ENCODE measurements at places on chromosomes 12 and 14.

DNA sequence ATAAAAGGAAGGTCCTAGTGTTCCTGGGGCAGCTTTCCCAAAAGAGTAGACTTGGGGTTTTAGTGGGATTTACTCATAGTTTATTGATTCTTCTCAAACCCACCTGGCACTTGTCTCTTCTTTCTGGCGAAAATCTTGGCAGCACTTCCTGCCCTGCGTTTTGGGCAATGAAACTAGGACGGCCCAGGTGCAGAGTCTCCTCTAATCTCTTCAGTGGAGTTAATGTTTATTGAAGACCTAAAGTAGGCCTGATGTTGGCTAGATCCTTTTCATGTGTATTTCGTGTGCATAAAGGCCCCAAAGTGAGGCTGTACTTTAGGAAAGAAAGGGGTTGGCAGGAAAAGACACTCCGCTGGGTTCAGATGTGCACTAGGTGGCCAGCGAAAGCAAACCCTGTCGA, 5.1 kb downstream of the WNT5B start:
- DNase-seq = no peak

DNA sequence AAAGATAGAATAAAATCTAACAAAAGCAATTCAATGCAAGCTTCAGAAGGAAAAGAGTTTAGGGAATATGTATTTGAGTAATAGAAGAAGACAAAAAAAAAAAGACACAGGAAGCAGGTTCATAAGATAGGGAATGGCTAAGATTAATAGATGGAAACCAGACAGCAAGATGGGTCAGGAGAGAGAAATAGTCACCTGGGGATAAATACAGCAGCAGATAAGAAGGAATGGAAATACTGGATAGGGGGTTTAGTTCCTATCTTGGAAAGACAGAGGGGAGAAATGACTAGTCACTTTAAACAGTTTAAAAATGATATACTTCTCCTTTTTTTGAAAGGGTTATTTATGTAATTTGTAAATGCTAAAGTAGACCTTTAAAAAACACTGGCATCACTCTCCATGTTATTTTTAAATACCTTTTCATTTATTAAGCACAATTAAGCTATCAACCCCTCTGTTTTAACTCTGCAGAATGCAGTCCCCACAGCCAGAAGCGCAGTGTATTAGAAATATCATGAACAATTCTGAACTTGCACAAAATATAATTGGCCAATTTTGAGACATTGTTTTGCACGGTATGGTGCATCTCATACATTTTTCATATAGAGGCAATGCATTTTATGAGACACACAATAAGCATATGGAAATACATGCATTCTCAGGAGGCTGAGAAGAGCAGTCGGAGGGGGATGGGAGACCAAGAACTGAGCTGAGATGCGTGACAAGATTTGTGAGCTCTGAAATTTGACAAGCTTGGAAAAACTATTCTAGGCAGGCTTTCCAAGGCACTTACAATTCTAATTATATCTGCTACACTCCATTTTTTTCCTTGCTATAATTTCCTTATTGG, 303.4 kb upstream of the PRICKLE1 start:
- no peak for DNase-seq

GRCh38 chr14:68970038-68970612, 9.0 kb downstream of the ACTN1 start:
- no peak for DNase-seq

DNA sequence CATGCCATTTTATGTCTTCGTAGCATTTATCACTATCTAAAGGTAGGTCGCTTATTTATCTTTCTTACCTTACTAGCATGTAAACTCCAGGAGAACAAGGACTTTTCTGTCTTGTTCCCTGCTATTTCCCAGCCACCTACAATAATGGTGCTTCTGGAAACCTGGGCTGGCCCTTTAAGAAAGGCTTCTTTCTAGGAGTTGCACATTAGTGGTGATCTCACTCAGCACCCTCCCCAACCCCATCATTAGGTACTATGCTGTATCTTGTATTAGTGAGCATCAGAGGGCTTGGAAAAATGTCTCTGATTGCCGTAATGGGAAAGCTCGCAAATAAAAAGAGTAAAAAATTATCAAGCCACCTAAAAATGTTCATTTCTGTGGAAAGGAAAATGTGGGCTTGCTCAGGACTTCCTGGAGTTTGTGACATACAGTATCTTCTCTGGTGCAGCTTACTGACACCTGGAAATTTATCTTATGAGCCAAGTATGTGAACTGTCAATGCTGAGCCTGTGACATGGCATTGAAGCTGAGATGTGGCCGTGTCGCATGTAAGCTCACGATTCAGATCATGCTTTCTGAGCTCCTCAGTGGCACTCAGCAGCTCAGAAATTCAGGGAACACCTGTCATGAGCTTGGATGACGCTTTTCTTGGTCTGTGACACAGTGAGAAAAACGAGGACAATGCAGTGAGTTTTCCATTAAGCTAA, 12.4 kb downstream of the CCDC92 start:
- no peak for DNase-seq

- DNase-seq = no peak
These were observed 163.4 kb downstream of the SRGAP1 start for GRCh38 chr12:64007853-64008252.

- DNase-seq = no peak
These were observed 119.3 kb downstream of the SLC35F4 start for GRCh38 chr14:57746563-57746962.

DNA sequence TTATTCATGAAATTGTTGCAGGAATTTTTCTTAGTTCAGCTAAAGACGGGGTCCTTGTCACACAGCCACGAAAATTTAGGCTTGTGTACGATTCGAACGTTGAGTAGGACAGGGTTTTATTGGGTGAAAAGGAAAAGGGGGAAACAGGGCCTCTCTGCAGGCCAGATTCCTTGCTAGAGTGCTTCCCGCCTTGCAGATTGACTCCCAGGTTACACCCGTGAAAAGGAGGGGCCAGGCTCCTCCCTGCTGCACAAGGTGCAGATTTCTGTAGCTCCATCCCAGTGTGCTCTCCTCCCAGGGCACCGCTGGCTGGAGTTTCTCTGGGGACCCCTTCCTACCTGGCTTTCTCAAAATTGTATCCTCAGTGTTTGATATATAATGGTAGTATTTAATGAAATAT, 221.5 kb downstream of the ERC1 start:
- DNase-seq = no peak

DNA sequence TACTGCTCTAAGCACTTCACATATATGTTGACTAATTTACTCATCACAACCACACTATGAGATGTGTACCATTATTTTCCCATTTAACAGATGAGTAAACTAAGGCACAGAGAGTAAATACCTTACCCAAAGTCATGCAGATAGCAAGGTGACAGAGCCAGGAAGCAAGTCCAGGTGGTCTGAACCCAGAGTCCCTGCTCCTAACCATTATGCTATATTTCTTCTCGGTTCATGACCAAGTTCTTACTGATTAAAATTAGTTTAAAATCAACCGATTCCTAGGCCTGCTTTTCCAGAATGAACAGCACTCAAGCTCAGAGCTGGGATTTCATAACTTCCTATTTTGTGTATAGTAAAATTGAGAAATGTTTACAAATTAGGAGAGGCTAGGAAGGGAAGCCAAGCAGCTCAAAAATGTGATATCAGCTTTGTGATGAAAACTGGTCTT, 85.5 kb upstream of the EGLN3 start:
- DNase-seq = no peak

- DNase-seq = no peak
These were observed 290.4 kb upstream of the CAND1 start for GRCh38 chr12:66978802-66979201.

DNA sequence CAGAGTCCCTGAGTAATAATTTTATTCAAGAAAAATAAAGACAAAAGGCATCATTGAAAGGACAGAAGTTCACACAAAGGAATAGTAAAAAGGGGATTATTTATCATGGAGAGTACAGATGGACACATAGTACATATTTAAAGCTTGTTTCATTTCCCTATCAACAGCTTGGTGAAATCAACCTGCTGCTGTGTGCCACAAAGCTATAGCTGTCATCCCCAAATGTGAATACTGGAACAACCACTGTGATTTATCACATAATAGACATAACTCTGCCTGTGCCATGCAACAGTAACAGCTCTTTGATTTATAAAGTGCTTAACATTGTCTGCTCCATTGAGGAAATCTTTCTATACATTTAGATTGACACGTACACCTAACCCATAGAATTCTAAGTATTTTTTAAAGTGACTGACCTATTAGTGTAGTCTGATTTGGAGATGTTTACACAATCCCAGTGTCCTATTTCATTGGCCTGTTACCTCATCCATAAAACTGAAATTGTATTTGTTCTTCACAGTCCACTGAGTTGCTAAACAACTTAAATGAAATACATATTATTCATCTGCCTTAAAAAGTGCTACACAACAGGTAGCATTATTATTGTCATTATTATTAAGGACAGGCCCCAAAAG, 3.3 kb downstream of the NEMF start:
- DNase-seq = no peak

DNA sequence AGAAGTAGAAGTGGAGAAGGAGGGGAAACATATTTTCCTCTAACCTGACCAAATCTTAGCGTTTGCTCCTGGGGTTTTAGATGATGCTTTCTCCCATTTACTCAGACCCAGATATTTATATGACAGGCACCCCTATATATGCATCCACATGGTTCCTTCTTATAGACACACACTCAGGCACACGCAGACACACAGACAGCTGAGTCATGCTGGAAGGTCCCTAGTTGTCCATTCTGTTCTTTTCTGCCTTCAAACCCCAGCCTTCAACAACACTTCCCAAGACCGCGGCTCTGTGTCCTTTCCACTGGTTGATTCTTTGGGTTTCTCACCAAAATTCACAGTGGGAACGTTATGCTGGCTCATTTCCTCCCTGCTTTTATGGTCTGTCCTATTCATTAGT, 52.1 kb downstream of the HSPB8 start:
- DNase-seq = no peak

DNA sequence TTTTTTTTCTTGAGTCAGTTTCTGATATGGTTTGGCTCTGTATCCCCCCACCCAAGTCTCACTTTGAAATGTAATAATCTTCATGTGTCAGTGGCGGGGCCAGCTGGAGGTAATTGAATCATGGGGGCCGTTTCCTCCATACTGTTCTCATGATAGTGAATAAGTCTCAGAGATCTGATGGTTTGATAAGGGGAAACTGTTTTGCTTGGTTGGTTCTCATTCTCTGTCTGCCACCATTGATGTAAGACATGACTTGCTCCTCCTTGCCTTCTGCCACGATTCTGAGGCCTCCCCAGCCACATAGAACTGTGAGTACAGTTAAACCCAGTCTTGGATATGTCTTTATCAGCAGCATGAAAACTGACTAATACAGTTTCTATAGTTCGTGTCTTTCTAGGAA, 42.9 kb downstream of the WNK1 start:
- peak; percentile 84 for DNase-seq

- no peak for DNase-seq
These were observed 365.6 kb downstream of the BCL11B start for GRCh38 chr14:98906123-98906995.

DNA sequence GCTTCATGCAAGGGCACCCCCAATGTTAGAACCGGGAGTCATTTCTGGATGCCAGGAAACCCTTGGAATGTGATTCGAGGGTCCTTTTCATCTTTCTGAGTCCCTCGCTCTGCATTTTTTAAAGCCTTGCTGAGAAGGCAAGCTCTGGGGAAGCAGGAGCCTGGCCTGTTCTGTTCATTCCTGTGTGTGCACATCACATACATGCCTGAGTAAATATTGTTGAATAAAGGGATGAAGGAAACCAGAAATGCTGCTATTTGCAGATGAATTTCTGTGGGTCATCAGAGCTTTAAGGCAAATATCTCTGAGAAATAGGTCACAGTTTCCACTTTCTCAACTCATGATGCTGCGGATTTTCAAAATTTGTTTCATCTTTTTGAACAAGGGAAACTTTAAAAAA, 170.1 kb downstream of the PAH start:
- DNase-seq = no peak

DNA sequence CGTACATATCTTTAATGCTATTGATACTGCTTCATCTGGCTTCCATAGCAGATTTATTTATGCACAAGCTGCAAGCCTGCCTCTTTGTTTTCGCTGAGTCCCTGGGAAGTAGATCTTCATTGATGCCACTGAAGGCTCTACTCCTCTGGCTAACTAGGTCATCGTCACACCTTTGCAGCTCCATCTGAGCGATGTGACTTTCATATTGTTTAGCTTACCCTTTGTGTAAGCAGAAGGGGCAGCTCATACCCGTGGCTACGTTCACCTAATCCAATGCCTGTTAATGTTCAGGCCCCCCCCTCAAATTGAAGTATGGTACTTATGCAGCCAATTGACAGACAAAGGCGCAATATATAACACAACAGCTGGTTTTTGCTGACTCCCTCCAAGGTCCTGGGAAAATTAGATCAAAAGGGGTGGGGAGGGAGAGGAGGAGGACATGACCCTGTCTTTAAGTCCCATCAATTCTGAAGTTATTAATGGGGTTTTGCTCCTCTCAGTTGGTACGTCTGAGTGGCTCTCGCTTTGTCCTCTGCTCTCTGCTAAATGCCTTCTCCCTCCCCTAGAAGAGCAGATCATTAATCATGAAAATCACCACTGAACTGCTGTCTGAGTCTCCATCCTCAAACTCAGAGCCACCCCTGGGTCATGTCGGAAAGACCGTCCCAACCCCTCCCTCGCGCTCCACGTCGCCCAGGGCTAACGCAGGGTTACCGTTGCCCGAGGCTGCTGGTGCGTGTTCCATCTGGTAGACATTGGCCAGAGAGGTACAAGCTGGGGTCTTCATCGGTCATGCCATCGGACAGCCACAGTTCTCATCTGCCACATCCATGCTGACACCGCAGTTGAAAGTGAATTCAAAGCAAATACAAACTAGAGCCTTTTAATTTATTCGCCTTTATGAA, 128.8 kb downstream of the ADGRD1 start:
- no peak for DNase-seq

GRCh38 chr12:96195845-96196451, 1.8 kb downstream of the ELK3 start:
- DNase-seq = peak; percentile 54

- DNase-seq = no peak
These were observed at the start of gene ADCY4 for GRCh38 chr14:24334431-24335291. Gene ADCY4 (minus strand): TSS chr14:24335071. CDS start chr14:24334652, 419 bp downstream.

GRCh38 chr14:58398495-58398894, 2.8 kb downstream of the TOMM20L start:
- DNase-seq = no peak

DNA sequence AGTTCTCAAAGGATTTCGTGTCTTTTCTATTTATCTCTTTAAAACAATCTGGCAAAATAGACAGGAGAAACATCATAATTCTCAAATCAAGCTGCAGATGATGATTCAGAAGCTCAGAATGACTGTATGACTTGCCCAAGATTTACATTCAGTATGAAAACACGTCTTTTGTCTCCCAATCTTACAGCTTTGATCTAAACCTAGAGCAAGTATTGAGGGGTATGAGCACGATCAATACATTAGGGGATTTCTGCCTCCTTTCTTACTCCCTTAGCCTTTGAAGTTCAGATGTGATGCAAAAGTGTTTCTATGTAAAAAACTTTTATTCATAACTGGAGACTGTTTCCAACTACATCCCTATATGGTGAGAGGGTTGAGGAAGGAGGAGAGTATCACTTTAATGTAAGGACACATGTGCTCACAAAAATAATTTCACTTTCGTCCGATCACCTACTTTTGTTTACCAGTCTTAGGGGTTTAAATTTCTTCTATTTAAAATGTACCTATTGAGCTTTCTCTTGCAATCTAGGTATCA, 454.8 kb downstream of the TMTC2 start:
- no peak for DNase-seq
